ENCODE measurements at places on chromosomes 7 and 10.

DNA sequence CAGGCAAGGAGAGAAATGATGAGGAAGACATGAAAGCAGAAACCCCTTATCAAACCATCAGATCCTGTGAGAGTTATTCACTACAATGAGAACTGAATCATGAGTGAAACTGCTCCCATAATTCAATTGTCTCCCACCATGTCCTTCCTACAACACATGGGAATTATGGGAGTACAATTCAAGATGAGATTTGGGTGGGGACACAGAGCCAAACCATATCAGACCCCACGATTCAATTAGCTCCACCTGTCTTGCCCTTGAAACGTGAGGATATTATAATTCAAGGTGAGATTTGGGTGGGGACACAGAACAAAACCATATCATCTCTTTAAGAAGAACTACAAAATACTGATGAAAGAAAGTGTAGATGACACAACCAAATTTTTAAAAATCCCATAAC lies 128.9 kb downstream of the IMMP2L start:
- no peak for DNase-seq

DNA sequence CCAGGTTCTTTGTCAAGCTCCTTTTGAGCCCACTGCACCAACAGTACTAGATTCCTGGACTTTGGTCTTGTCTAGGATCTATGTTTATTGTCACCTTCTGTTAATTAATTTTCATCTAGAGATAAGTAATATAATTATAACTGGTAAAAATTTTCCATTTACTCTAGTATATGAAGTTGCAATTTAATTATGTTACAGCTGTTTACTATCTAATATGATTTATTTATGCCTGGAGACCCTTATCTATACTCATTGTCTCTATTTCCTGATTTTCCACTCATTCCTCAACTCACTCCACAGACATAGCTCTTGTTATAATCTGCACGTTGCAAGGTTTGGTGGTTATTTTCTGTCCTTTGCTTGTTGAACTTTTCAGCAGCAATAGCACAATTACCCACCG lies 63.2 kb upstream of the PHF14 start:
- DNase-seq: no peak

DNA sequence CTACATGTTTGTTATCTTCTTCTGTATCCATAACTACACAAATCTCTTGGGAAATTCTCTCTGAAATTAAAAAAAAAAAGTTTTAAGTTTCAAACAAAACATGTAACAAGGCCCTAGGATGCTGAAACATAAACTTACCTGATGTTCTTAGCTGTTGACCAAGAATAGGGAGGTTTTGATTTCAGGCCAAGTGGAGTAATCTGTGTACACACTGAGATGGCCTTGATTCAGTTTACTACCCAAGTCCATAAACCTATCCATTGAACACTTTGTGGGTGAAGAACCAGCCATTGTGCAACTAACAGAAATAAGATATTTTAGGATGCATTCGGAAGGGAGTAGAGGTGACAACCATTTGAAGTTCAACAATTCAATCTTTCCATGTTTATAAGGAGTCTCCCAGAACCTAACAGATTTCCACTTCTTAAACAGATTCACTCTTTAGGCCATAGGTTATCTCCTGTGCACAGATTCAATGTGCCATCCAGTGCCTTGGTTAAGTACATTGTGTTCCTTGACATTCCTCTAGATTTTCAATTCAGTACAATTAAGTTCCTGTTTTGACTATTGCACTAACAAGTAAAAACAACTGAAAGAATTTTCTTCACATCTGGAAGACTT lies 143.1 kb downstream of the CRPPA start:
- DNase-seq: no peak

DNA sequence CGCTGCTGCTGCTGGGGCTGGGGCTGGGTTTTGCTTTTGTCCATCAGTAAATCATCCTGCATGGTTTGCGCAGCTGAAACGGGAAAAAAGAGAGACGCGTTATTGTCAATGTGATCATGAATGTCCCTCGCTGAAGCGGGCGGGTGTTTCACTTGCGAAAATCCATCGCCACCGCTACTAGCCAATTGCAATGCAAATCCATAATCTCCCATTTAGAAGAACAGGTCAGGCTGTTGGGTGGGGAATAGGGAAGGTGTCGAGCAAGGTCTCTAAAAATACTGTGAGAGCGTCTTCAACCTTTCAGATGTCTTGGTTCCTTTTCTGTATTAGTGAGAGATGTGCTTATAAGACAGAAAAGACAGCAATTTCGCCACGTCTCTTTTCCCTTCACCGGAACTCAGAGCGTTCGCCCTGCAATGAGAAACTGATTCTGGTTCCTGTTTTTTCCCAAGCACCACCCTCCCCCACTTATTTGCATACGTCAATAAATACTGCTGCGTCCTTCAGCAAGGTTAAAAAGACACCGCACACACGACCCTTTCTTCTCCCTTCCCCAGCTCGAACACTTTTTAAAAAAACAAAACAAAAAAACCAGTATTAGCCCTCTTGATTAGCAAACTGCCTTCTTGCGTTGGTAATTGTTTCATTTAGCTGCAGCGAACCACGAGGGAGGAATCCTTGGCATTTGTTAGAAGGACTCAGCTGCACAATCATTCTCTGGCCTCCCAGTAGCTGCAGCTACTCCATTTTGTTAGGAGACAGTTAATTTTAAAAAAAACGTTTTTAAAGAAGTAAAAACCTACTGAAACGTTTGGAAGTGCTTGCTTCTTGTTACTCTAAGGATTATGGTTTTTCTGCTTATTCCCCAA lies 50.4 kb downstream of the CPEB3 start:
- peak; percentile 70 for DNase-seq

DNA sequence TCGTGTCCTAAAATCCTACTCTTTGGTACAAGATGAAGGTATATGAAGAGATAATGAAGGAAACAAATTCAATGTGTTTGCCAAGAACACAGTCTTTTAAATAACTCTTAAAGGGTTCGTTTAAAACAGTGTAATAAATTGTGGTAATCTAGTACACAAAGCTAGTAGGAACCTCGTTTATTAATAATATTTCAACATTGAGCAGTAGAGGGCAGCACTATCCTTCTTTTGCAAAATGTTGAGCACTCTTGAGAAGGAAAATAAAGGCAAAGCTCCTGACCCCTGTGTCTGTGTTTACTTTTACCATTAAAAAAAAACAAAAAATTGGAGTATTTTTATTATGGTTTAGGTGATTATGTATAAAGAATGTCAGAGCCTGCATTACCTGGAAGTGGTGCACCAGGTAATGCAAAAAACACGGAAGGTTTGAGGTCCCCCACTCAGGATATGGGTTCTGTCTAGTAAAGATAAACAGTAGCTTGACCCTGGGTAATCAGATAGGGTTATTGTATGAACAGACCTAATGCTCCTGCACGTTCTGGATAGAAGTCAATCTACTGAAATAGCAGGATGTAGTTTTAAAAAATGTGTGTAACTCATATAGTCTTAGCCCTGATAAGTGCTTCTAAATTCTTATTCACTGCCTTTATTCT lies 5.7 kb upstream of the GOT1 start:
- peak; percentile 81 for DNase-seq

DNA sequence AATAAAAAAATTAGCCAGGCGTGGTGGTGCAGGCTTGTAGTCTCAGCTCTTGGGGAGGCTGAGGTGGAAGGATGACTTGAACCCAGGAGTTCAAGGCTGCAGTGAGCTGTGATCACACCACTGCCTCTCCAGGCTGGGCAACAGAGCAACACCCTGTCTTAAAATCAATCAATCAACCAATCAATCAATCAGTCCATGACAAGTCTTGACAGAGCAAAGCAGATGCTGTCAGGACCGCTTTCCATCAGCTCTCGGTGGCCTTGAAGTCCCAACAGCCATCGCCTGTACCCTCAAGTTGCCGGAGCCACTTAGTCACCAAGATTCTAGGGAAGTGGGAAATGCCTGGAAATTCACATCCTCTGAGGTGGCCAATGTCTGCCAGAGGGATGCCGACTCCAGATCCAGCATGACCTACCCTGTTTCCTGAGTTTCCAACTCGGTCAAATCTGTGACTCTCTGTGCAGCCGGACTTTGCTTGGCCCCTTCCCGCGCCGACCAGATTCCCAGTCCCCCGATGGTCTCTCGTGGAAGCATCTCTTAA lies 871 bp upstream of the CCL24 start:
- no peak for DNase-seq

Data from stomach (tissue), 19 donors.